ENCODE measurements at places on chromosomes 4 and X.

DNA sequence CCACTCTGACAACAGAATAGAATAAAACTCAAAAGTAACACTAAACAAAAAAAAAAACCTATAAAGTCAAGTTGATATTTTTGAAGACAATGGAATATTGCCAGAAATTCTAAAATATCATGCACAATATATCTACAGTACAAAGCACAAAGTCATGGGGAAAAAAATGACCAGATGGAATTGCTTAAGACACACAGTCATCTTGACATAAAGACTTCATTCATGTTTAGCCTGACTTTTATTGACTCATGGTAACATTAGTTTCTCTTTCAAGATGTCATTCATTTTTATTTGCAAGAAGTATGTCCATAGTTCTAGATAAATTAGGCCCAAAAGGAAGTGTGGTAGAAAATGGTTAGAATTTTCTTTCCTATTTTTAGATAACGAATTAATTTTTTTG is 259.1 kb downstream of the CAMK2D start:
- DNase-seq, result no peak

- DNase-seq, result no peak
These were observed 33.7 kb downstream of the SRPX2 start for GRCh38 chrX:100677611-100678181.

DNA sequence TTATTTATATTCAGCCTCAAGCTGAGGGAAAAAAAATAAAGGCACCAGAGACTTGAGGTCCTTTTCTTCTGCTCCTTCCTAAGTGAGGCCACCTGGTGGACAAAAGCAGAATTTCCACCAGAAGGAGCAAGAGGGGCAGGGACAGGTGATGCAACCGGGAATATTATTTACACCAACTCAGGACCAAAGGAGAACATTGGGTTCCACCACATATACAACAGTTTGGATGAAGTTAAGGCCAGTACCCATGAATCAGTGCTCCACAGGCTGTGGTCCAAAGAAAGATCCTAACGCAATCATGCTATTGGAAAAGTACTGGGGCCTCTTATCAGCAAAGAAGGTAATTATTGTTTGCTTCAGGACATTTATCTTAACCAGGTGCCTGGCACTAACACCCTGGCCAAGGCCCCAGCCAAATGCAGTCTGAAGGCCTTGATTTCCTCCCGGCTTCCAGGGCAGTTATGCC is 57.4 kb downstream of the TSC22D3 start:
- DNase-seq, result no peak

DNA sequence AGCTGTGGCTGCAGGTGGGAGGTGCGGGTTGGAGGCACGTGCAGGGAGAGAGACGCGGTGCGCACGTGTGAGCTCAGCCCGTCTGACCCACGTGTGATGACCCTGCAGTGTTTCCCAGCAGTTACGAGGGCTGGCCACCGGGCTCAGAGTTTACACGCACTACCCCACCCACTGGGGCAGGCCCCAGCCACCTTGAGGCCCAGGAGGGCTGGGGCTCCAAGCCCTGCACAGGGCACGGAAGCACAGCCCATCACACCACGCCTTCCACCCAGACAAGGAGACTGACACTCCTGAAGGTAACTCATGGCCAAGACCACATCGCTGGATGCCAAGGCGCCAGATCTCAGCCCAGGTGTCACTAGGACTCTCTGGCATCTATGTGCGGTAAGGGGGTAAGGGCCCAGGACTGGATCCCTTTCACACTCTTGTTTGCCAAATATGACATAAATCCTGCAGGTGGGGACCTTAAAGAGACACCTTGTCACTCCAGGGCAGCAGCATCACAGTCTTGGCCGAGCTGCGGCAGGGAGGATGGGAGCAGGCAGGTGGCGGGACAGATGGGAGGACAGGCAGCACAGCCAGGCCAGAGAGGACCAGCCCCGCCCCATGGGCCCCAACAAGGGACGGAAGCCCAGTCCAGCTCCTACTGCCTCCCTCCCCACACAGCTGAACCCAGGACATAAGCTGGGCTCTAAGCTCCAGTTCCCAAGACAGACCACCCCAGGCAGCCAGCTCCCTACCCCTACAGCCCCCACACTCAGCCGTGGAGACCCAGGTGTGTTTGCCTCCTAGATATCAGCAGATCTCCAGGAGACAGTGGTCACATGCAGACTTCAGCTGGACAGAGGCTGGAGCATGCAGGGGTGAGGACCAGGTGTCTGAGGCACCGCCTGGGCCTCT is 56.8 kb downstream of the ZFYVE28 start:
- no peak for DNase-seq

DNA sequence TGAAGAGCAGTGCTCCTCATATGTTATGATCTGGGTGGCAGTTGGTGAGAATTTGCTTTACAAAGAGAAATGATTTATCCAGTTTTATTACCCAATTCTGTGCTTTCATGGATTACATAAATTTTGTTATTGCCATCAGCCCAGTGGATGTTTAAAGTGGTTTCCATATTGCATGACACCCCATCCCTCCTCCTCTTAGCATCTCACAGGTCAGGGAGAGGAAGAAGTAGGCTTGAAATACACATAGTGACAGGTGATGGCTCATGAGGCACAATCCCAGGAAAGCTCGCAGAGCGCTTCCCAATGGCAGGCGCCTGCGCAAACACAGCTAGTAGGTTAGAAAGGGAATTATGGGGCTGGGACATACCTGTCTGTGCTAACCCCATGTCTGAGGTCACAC is 47.7 kb upstream of the GATB start:
- no peak for DNase-seq

DNA sequence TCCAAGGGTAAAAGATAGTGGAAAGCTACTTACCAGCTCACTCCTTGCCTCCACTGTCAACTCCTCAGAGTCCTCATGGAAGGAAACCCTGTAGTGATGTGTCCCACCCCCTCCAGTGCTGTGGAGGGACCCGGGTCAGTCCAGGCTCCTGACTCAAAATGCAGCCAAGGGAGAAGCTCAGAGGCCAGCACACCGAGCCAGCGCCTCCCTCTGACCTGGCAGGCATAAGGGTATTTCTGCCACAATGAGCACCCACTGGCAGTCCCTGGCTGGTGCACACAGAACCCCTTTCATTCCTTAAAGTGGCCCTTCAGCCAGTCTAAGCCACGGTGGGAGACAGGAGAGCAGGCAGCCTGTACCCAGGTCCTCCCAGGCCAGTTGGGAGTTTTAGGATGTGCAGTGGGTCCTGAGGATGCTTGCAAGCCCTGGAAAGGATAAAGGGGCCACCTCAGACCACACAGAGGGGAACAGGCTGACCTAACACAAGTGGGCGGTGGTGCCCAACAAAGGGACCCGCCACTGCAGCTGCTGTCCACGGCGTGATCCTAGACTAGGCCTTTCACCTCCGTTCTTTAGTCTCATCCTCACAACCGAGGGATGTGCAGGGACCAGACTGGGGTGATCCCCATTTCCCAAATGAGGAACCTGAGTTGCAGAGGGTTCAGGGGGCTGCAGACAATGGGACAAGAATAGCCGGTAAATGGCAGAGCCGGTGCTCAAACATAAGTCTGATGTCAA is 5.7 kb downstream of the JAKMIP1 start:
- DNase-seq, result no peak

GRCh38 chrX:54484666-54485065 is 11.4 kb downstream of the FGD1 start:
- no peak for DNase-seq

- no peak for DNase-seq
These were observed 2.0 kb upstream of the SH3BP2 start for GRCh38 chr4:2790583-2791517.

- DNase-seq, result no peak
These were observed at the start of gene TMEM47 for GRCh38 chrX:34656842-34657725. TSS of gene TMEM47 (minus strand) at chrX:34657285. CDS start at chrX:34657029, 256 bp downstream.

DNA sequence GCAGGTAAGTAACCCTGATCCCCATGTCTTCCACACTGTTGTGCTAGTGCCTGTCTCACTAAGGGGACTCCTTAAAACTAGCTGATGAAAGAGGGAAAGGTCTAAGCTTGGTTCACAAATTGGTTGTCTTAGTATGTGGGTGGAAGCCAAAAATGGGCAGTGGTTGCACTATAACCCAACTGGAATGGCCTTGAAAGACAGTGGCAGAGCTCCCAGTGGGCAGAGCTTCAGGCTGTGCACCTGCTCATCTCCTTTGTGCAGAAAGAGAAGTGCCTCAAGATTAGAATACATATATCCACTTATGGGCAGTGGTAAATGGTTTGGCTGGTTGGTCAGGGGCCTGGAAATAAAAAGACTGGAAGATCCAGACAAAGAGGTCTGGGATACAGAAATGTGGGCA is 7.2 kb downstream of the SYN1 start:
- no peak for DNase-seq

GRCh38 chr4:155604718-155605626 is 61.7 kb upstream of the GUCY1A1 start:
- no peak for DNase-seq

GRCh38 chr4:185142564-185142911 is 528 bp upstream of the SLC25A4 start:
- DNase-seq, result no peak

Data from AG04449 (cell line).